ENCODE measurements at places on chromosomes 16 and 17. TPM values are rescaled to one million over a fixed set of nuclear protein-coding genes. Genes with fewer than 3 reads are reported as not detected.

DNA sequence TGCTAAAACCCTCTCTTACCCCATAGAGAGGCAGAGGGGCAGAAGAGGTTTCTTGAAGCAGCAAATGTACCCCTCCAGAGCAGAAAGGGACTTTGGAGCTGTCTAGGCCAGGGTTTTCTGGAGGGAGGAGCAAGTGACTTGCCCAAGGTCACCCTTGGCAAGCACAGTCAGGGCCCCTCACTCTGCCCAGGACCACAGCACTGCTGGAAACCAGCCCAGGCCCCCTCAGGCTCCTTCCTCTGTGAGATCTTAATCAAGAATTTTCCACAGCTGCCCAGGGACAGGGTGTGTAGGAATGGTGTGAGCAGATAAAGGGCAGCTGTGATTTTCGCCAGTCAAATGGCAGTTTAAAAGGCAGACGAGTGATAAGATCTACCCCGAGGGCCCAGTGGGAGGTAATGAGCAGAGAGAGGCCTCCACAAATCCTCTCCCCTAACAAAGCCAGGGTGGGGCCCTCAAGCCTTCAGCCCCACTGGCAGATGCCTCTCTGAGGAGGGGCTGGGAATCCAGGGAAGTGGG is 3.9 kb upstream of the SLC12A3 start:
- peak; percentile 81 for DNase-seq

The STH gene
- total RNA-seq, result not detected

The OR3A3 gene
- not detected for total RNA-seq

GRCh38 chr16:5884339-5884738 is 786.7 kb upstream of the EEF2KMT start:
- no peak for DNase-seq

The SLC13A2 gene
- total RNA-seq, result 0.15 TPM

DNA sequence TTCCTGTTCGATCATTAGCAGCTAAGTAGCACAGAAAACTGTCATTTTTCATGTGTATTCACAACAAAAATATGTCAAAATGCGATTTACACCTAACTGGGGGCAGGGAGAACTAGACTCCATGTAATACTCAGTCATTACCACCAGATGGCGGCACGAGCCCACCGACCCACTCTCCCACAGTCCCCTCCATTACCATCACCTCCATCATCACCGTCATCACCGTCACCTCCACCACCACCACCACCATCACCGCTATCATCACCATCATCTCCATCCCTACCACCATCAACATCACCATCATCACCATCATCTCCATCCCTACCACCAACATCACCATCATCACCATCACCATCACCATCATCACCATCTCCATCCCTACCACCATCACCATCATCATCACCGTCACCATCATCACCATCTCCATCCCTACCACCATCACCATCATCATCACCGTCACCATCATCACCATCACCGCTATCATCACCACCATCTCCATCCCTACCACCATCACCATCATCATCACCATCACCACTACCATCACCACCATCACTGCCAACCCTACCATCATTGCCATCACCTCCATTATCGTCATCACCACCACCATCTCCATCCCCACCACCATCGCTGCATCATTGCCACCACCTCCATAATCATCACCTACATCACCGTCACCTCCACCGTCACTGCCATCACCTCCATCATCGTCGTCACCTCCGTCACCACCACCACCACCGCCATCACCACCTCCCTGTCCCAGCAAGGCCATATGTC is 14.4 kb downstream of the NDUFAF8 start:
- DNase-seq, result peak; percentile 58

GRCh38 chr17:40909351-40909750 is 24.3 kb upstream of the KRT20 start:
- DNase-seq, result peak; percentile 78

- DNase-seq, result no peak
Observed at GRCh38 chr17:30188211-30188939, 47.1 kb downstream of the SLC6A4 start.

GRCh38 chr16:67169642-67170167 is 633 bp upstream of the NOL3 start:
- peak; percentile 64 for DNase-seq

GRCh38 chr17:35046740-35047283 is 16.7 kb downstream of the RFFL start:
- no peak for DNase-seq

DNA sequence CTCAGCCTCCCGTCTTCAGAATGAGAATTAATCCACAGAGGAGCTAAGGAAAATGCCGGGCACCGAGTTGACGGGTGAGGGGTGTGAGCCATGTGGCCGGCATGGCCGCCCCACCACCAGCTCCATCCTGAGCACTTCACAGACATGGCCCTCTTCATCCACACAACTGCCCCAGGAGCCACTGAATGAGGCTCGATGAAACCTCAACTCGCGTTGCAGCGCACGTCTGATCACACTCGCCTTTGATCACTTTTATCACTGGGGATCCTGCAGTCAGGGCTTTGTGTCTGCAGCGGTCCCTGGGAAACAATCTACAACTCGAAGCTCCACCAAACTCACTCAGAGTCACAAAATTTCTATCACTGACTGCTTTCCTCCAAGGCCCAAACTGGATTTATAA is 46.7 kb upstream of the CDR2 start:
- no peak for DNase-seq

GRCh38 chr17:69284646-69285045 is 42.3 kb downstream of the ABCA5 start:
- DNase-seq, result no peak

DNA sequence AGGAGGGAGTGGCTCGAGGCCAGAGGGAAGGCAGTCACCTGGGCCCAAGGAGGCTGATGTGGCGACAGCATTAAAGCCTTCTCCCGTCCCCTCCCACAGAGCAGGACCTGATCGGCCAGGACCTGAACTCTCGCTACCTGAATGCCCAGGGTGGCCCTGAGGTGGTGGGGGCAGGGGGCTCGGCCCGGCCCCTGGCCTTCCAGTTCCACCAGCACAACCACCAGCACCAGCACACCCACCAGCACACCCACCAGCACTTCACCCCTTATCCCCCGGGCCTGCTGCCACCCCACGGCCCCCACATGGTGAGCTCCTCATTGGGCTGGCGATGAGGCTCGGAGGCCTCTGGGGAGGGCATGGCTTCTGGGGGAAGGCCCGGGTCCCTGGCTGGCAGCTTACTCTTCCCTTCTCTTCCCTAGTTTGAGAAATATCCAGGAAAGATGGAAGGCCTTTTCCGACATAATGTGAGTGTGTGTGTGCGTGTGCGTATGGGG is 6.4 kb downstream of the FBRS start:
- DNase-seq, result no peak

GRCh38 chr16:35174016-35174415 is 1714.6 kb downstream of the TP53TG3F start:
- DNase-seq, result no peak
